Cerebellar cortex (tissue), 1 donor: ENCODE measurements at places on chromosomes 2 and 18.
A peak's percentile ranks its signal among the peaks of the same experiment; 100 is the strongest.

- no peak for DNase-seq
Observed at GRCh38 chr2:155689791-155690190, 642.7 kb downstream of the NR4A2 start.

- no peak for DNase-seq
Observed at GRCh38 chr18:34972765-34973414, 68.3 kb upstream of the MAPRE2 start.

- DNase-seq: peak; percentile 85
Observed at GRCh38 chr18:48797841-48798255, 152.9 kb downstream of the SMAD7 start.

GRCh38 chr2:219430633-219431615 lies 3.7 kb upstream of the SPEG start:
- peak; percentile 60 for DNase-seq

- no peak for DNase-seq
Observed at GRCh38 chr18:35368595-35368994, 8.5 kb downstream of the ZNF396 start.

- DNase-seq: peak; percentile 12
Observed at GRCh38 chr2:198054299-198054698, 249.9 kb downstream of the PLCL1 start.

- no peak for DNase-seq
Observed at GRCh38 chr2:147500229-147500628, 344.6 kb upstream of the ACVR2A start.

GRCh38 chr18:45686891-45687611 lies 36.9 kb upstream of the SLC14A1 start:
- no peak for DNase-seq

GRCh38 chr18:1777843-1778242 lies 793.5 kb downstream of the METTL4 start:
- no peak for DNase-seq

GRCh38 chr2:17076533-17076932 lies 410.9 kb upstream of the CYRIA start:
- no peak for DNase-seq

GRCh38 chr2:65129286-65129825 lies 550 bp downstream of the RAB1A start:
- DNase-seq: peak; percentile 17

- peak; percentile 53 for DNase-seq
Observed at GRCh38 chr2:16613539-16614011, 52.1 kb downstream of the CYRIA start.
